Activated CD4-positive, alpha-beta T cell treated with anti-CD3 and anti-CD28 coated beads, Interleukin-2, amount 50 U/mL, for 48 hours (primary cell): ENCODE measurements at places on chromosomes 2 and 18.

GRCh38 chr2:113992090-113992489 is 102.2 kb downstream of the ACTR3 start:
- no peak for DNase-seq

DNA sequence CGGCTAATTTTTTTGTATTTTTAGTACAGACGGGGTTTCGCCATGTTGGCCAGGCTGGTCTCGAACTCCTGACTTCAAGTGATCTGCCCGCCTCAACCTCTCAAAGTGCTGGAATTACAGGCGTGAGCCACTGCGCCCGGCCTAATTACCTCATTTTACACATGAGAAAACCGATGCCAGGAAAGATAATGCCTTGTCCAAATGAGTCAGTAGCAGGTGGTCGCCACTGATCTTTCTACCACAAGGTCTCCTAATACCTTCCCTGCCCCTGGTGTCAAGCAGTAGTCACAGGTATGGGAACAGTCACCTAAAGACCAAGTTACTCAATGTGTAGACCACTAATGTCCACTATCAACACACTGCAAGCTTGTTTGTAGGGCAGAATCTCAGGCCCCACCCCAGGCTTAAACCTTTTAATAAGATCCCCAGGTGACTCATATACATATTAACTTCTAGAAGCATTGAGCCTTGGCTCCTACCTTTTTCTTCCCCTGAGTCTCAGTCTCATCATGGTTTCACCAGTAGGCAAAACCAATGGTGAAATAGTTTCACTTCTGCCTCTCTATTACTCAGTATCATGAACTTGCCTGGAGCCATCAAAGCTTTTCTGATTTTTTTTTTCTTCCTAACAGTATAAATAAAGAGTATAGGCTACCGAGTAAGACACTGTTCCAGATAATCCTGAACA is 6.9 kb upstream of the EPB41L5 start:
- DNase-seq: no peak

- DNase-seq: no peak
These were observed 91.4 kb upstream of the CABLES1 start for GRCh38 chr18:23043803-23044376.

- no peak for DNase-seq
These were observed 458.6 kb downstream of the FBXO15 start for GRCh38 chr18:73688851-73689711.

DNA sequence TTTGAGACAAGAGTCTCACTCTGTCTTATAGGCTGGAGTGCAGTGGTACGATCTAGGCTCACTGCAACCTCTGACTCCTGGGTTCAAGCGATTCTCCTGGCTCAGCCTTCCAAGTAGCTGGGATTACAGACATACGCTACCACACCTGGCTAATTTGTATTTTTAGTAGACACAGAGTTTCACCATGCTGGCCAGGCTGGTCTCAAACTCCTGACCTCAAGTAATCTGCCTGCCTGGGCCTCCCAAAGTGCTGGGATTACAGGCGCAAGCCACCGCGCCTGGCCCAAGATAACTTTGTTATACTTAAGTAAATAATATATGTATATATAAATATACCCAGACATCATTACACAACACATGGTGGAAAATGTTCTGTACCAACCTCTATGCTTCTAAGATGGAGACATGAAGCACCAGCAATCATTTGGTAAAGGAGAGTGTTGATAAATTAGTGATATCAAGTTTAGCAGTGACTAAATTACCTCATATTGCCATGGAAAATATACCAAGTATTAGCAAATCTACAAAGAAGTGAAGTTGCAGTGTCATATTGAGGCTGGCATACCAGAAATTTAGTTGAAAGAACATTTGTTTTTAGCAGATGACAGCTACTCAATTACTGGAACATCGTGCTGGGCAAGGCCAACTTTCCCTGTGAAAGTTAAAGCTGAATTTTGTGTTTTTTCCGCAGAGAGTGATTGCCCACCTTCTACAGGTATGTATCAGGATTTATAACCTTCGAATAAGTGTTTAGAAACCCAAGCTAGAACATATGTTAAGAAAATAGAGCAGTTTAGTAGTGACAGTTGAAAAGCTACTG is 177.7 kb downstream of the MYCN start:
- DNase-seq: no peak

DNA sequence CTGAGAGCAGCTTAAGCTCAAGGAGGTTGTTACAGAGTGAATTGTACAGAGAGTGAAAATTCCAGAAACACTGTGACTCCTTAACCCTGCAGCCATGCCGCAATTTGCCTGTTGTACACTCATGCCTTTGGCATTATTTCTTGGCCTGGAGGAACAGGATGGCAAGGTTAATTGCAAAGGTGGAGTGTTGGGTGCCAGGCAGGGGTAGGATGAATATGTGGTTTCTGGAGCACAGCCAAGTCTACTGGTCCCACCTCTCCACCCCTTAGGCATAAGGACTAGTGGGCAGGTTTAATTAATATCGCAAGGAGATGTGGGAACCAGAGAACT is 250.2 kb downstream of the LRRTM1 start:
- DNase-seq: no peak

GRCh38 chr18:77360315-77361190 is 110.9 kb downstream of the GALR1 start:
- DNase-seq: no peak

- no peak for DNase-seq
These were observed 183.9 kb downstream of the NCK2 start for GRCh38 chr2:105928563-105928962.

GRCh38 chr18:44178476-44178875 is 502.2 kb upstream of the SETBP1 start:
- no peak for DNase-seq

DNA sequence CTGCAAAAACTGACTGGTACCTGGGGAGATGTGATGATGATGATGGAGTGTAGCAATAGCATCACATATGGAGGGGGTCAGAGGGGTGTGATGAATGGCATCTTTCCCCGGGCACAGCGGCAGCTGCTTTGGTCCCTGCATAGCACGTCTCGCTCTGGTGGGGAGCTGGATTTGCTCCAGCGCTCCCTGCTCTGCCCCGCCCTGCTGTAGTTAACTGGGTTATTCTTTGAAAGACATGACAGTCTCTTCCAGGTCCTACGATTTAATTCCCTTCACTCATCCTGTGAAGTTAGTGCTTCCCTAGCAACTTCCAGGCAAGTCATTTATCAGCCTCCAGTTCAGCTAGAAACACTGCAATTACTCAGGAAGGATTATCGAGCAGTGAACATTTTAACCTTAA is 463.1 kb downstream of the TSN start:
- DNase-seq: no peak
